ENCODE measurements at places on chromosomes 1 and 21.

- no peak for DNase-seq
These were observed 47.1 kb downstream of the STX6 start for GRCh38 chr1:180975551-180975950.

DNA sequence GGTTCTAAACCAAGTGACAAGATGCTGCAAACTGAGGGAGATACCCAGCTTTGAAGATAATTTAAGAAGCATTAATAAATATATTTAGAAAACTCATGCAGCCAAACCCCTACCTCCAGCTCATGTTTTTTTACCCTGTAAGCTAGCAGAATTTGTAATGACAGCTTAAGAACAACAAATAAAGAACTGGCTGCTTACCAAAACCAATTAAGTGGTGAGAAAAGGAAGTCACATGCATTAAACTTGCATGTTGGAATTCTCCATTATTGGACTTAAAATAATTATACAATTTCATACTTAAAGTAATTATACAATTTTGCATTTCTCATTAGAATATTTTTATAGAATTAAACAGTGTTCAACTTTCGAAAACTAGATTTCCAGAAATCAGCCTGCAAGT lies 75.6 kb upstream of the CNIH3 start:
- no peak for DNase-seq

DNA sequence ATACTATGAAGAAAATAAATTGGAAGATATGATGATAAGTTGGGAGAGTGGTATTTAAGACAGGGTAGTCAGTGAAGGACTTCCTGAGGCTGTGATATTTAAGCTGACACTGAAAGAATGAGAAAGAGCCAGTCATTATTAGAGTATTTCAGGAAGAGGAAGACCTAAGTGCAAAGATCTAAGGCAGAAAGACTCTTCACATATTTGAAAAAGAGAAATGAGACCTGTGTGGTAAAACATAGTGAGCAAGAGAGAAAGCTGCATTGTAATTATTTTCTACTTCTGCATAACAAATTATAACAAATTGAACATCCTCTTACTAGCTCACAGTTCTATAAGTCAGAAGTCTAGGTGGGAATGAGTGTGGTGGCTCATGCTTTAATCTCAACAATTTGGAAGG lies 34.6 kb upstream of the DOCK7 start:
- no peak for DNase-seq

DNA sequence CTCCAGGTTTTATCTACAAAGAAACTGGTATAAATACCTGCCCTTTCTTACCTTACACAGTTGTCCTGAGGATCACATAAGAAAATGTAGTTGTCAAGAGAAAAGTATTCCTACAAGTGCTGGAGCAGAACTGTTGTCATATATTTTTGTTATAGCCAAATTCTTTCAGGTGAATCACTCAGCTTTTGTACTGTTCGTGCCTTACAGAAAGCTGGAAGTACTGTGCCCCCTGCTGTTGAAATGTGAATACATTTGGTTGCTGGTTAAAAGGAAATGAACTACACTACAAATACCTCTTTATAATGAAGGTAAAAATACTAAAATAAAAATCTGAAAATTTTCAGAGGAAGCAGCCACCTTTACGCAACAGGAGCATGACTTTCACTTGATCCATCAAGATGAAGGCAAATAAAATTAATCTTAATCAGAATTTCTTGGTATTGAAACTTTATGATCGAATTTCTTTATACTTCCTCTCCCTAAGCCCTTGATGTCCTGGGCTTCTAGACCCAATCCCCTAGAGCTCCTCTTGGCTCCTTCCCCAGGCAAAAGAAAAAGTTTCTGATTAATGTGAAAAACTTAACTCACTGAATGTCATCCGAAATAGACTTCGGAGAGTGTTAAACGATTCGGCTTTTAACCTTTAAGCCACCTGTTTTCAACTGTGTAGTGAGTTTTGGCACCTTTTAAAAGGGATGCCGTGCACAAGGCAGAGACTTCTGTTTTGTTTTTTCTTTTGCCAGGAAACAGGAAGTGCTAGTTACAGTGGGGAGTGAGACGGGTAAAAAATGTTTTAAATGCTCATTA lies 12.5 kb downstream of the CHML start:
- DNase-seq, result peak; percentile 28

DNA sequence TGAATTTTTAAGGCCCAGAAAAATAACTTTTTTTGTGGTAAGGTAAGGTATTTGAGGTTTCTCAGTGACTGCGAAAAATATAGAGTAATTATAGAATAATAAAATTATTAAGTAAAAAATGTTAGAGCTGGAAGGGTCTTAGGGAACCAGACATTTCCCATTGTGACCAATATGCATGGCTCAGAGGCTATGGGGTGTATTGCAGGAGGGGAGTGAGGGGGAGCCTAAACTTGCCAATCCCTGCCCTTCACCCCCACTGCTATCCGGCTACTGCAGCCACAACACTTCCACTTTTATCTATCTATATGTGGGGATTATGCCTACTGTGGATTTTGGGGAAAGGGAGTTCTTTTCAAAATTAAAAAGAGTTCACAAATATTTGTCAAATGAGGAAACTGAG lies 7.6 kb upstream of the GADD45A start:
- no peak for DNase-seq

- DNase-seq, result no peak
These were observed 55.3 kb downstream of the GORAB start for GRCh38 chr1:170587253-170587593.
